ENCODE measurements at places on chromosomes 7 and 10.

DNA sequence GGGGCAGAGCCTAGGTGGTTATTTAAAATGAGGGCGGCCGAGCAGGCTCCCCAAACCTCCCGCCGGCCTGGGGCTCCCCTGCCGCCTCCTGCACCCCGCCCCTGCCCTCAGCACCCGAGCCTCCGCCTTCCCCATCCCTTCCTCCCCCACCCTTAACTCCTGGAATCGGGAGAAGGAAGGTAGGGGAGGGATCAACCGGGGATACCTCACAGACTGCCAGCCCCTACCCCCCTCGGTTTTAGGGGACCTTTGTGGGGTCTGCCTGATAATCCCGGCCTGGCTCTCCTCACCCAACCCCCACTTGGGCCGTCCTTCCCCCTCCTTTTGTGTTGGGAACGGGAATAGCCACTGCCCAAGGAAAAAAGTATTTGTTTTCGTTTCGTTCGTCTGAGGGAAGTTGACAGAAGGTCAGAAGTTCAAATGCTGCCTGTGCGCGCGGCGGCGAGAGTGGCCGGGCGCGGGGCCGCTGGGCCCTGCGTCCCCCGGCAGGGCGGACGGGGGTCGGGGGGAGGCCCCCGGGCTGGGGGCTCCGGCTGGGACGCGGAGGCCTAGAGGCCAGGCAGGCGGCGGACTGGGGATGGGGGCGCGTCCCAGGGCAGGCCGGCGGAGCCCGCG, 2.8 kb downstream of the SHH start:
- DNase-seq = no peak

DNA sequence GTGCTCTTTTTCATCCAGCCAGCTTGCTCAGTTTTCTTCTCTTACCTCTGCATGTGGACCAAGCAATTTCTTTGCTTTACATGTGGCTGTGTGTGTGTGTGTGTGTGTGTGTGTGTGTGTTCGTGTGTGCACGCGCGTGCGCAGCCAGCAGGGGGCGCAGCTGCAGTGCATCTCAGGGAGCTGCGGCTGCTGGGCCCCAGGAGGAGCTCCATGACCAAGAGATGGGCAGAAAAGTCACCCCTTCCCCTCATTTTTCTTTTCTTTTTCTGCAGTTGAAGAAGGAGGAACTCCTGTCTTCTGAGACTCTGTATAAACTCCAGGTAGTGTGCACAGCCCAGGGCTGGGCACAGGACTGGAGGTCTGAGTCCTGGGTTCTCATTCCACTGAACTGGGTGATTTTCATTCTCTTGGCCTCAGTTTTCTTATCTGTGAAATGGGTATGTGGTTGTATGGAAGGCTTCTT, 41.8 kb downstream of the BLNK start:
- DNase-seq = peak; percentile 49

GRCh38 chr10:91610919-91611318, 22.0 kb downstream of the PPP1R3C start:
- DNase-seq = no peak

DNA sequence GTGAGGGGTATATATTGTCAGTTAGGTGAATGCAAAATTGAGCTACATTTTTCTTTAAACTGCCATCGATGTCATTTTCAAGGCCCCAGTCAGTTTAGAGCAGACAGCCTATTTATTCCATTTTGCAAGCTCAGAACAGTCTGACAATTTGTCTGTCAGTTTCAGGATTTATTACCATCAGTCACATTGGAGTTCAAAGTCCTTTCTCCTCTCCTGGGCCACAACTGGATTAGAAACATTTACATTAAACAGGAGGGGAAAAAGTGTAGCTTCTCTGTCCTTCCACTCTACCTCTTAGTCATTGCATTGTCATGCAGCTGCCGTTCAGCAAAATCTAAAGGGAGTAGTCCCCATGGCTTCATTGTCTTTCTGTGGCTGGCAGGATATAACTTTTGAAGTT, 3.5 kb upstream of the GHITM start:
- DNase-seq = peak; percentile 47

DNA sequence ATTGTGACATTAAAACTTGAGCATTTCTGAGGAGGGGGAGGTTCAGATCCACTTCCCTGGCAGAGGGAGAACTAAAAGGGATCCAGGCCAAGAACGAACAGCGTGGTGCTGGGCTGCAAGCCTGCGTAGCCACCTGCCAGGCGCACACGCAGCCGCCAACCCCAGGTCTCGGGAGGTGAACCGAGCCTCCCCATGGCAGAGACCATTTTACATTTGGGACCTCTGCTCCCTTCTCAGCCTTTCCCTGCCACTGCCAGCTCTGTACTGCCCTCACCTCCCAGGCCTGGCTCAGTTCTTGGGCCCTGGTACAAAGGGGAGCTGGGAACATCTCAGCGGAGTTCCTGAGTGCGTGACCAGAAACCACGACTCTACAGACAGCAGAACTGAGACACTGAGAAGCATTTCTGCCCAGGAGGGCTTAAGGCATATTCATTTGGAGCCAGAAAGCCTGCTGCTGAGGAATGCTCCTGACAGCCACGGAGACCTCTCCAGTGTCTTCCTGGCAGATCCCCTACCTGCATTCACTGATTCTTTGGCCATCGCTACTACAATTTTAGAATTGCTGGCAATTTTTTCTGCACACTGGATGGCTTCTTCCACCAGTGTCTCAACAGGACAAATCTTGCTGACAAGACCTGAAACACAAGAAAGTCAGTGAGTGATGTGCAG, 7.6 kb downstream of the ECHS1 start:
- DNase-seq = no peak

Data from HAP-1 (cell line).